Activated CD8-positive, alpha-beta T cell treated with anti-CD3 and anti-CD28 coated beads, Interleukin-2, amount 10 ng/mL, durations not matched to agents 7 days and 5 days (primary cell): ENCODE measurements at places on chromosomes 4 and X. TPM values are rescaled to one million over a fixed set of nuclear protein-coding genes. Genes with fewer than 3 reads are reported as not detected.

DNA sequence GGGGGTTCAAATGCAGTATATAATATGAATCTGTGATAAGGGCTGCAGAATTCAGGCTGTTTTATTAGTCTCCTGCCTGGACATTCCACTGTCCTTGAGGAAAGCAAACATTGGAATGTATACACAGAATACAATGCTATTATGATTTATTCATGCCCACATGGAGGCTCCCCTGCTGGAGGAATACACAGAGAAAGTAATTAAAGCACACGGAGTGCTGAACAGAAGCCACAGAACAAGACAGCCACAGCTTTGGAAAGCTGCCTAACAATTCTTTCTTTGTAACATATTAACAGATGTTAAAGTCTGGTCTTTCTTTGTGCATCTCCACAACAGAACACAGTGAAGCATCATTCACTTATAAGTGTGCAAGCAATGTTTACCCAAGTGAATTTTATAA lies 155.8 kb downstream of the ARAP2 start:
- no peak for DNase-seq
- H3K27ac ChIP-seq = no peak overlapping the region

DNA sequence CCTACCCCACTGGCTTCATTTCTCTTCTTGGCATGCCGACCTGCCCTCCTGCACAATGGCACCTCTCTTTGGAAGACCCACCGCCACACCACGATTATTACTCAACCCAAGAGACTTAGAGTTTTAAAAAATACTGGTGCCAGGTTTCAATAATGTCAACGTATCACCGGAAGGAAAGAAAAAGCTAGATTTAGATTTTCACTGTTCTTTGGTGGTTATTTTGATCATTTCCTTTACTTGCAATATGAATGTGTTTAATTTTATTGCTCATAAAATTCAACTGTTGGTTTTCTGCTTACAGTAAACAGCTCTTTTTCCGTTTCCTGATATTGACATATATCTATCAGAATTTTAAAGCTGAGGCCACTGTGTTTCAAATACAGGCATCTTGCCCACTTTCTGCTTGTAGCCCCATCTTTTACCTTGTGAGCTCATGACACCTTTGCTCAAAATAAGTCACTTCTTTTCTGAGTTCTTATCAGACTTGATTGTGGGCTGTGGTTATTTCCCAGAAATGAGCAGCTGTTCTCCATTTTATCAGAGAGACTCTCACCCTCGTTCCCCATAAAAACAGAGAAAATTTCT lies 439.1 kb downstream of the INPP4B start:
- H3K4me1 ChIP-seq = peaks cover 64% of the 10 kb centered on the region
- peak; percentile 52 for DNase-seq
- H3K27ac ChIP-seq = peak overlapping the region; percentile 97
- H3K27me3 ChIP-seq = no peaks in the 10 kb centered on the region
- H3K36me3 ChIP-seq = peaks cover 15% of the 10 kb centered on the region
- peak overlapping the region; percentile 92 for H3K4me3 ChIP-seq

- no peak overlapping the region for H3K4me3 ChIP-seq
- H3K27me3 ChIP-seq = peaks cover 2% of the 10 kb centered on the region
- no peaks in the 10 kb centered on the region for H3K36me3 ChIP-seq
- DNase-seq = no peak
- no peaks in the 10 kb centered on the region for H3K4me1 ChIP-seq
Observed at GRCh38 chr4:78962597-78963115, 23.4 kb upstream of the PAQR3 start.

DNA sequence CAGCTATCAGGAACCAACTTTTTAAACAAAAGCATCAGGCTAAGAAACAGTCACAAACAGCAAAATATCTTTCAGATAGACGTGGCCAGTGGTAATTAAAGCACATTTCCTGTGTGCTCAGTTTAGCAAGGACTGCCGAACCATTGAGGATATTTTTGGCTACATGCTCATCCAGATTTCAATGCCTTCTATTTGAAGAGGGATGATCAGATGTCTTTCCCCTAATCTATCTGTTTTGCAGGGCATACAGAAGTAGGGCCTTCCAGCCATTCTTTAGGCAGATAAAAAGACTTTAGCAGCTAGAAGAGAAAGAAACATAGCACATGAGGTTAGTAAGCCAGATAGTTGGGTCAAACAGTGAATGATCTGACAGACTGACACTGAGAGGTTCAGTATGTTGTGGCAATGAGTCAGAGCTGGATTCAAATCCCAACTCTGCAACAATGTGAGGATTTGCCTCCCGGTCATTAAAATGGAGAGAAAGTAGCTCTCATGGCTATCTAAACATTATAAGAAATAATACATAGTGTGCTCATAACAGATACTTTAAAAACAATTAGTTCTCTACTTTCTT lies 100.0 kb upstream of the PRKG2 start:
- H3K27ac ChIP-seq = no peak overlapping the region
- no peak for DNase-seq
- no peaks in the 10 kb centered on the region for H3K36me3 ChIP-seq
- no peaks in the 10 kb centered on the region for H3K27me3 ChIP-seq

DNA sequence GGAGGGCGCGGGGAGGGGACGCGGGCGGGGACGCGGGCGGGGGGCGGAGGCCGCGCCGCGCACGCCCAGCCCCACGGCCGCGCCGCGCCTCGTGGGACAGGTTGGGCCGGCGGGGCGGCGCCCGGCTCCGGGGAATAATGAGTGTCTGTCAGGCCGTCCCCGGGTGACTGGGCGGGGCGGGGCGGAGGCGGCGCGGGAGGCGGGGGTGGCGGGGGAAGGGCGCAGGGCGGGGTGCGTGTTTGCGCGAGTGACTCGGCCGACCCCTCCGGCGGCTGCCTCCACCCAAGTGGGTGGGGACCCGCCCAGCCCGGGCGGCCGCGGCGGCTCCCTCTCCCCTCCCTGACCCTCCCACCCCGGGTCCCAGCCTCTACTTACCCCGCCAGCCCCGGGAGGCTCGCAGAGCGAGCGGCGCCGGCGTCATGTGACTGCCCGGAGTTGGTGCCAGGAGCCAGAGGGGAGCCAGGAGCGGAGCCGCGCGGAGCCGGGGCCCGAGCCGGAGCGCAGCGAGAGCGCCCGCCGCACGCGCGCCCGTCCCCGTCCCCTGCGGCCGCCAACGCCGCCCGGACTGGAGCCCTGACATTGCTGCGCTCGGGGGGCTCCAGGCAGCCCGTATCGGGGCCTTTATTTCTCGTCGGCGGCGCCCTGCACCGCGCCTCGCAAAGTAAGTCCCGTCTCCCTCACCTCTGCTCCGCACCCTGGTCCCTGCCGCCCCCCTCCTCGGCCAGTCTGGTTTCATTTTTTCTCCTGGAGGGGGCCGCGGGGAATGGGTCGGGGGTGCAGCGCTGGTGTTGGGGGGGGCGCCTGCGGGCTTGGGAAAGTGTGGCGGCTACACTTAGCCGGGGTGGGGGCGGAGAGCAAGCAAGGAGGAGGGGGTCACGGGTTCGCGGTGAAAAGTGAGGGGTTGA lies at the start of gene KLF3:
TSS of gene KLF3 (plus strand) at position 399 of the 905 bp plus-strand sequence. CDS start 16,427 bp downstream, outside the sequence.
- H3K27ac ChIP-seq = peak within 1 kb of the TSS; percentile 75
- H3K36me3 ChIP-seq = peaks cover 9% of the 10 kb centered on the region
- peak within 1 kb of the TSS; percentile 78 for H3K4me3 ChIP-seq
- peak; percentile 90 for DNase-seq
- H3K4me1 ChIP-seq = peaks cover 53% of the 10 kb centered on the region
- H3K27me3 ChIP-seq = peaks cover 5% of the 10 kb centered on the region

Gene MAGEA11
- total RNA-seq = not detected

Gene SPARCL1
- not detected for total RNA-seq

Gene AWAT1
- not detected for total RNA-seq
